Epithelial cell of prostate (primary cell): ENCODE measurements at places on chromosomes 11 and 22.

- DNase-seq: no peak
Measured at GRCh38 chr11:86990031-86990430, 34.8 kb upstream of the FZD4 start.

DNA sequence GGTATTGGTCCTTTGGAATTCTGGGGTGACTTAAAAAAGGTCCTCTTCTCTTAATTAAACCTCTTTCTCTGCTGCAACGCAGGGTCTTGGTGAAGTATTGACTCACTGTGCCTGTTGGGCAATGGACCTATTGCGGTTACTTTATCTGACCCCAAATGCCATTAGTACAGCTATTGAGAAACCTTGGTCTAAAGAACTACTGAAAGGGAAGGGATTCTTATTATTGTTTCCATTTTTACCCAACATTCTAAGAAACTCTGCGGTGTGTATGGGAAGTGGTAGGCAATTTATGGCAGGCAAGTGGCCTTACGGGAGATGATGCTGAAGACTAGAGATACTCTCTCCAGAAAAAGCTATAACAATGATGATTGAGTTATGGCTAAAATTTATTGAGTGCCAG is 12.5 kb downstream of the SLC6A5 start:
- DNase-seq: no peak

GRCh38 chr22:50293441-50294318 is 13.8 kb downstream of the PLXNB2 start:
- DNase-seq: no peak

- peak; percentile 68 for DNase-seq
Measured at GRCh38 chr11:69122630-69123431, 32.9 kb upstream of the SMIM38 start.

DNA sequence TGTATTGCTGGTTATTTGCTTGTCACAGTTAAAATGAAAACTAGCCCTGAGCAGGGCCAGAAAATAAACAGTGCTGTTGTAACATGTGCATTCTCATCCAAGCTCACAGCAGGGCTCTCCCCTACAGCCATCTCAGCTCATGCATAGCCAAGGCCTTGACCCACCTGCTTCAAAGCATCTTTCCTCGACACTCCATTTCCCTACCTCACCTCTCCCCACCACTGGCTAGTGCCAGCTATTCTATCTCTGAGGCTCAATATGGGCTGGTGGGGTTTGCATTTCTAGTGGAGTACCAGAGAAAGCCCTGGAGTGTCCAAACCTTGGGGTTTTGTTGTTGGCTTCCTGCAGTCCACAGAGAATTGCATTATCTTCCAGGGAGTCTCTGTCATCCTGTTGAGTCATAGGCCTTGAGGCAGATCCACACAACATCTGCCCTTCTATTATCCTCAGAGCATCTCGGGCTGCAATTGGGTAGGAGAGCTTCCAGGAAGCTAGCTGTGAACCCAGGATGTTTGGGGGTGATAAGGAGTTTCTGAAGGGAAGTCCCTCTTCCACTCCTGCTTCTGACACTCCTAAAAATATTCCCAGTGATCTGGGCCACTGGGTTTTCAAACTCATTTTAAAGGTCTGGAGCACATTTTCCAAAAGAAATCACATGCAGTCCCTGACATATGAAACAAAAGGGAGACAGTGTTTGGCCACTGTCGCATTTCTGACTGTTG is 36.1 kb upstream of the AMOTL1 start:
- DNase-seq: peak; percentile 41

DNA sequence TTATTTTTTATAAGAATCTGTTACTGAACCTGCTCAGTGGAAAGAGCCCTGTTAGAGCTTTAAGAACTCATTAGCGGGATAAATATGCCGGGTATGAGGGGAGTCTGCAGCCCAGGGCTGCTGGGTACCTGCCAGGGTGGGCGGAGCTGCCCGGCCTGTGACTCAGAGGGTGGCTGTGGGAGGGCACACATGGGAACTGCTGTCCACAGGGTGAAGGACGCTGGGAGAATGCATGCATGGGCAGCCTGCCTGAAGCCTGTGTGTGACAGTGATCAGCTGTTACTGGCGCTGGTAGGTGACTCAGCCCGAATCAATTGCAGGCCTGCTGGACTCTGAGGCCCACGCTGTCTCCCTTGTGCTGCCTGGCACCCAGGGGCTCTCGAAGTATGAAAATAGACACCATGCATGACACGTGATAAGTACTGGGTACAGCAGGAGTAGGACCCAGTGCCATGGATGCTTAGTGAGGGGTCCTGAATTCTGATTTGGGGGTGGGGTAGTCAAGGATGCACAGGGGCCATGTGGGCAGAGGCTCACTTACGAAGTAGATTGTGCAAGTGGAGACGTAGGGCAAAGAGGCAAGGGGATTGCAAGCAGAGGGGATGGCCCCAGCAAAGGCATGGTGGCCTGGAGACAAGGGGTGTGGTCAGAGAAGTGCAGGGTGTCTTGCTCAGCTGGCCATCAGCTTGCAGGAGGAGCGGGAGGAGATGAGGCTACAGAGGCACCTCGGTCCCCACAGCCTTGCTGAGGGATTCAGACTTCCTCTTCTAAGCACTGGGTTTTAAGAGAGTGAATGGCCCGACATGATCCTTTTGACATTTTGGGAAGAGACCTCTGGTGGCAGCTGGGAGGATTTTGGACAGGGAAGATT is 36.5 kb downstream of the GRIK4 start:
- DNase-seq: peak; percentile 40

GRCh38 chr11:118282606-118283005 is 18.5 kb upstream of the MPZL2 start:
- no peak for DNase-seq

GRCh38 chr11:123505546-123506299 is 75.7 kb downstream of the GRAMD1B start:
- DNase-seq: no peak

- no peak for DNase-seq
Measured at GRCh38 chr11:91295591-91295990, 929.0 kb upstream of the FAT3 start.

- no peak for DNase-seq
Measured at GRCh38 chr11:114208377-114208776, 87.8 kb upstream of the NNMT start.

GRCh38 chr11:68411501-68411991 is 49.0 kb upstream of the PPP6R3 start:
- no peak for DNase-seq

DNA sequence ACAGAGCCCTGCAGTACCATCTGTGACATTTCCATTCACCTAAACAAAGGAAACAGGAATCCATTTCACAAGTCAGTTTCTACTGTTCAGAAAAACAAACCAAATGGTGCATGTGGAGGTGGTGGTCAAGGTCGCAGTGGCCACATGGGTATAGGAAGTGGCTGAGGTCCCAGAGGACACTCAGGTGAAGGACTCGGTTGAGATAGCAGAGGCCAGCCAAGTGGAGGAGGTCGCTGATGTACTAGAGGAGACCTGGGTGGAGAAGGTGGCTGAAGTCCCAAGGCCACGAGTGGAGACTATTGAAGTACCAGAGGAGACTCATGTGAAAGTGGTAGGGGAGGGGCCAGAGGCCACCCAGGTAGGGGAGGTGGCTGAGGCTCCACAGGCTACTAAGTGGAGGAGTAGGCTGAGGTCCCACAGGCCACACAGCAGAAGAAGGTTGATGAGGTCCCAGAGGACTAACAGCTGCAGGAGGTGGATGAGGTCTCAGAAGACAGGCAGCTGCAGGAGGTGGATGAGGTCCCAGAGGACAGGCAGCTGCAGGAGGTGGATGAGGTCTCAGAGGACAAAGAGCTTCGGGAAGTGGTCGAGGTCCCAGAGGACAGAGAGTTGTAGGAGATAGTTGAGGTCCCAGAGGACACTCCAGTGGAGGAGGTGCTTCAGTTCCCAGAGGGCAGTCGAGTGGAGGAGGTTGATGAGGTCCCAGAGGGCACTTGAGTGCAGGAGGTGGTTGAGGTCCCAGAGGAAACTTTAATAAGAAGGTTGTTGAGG is 40.2 kb downstream of the ZNF195 start:
- DNase-seq: no peak

GRCh38 chr22:29707010-29707409 is 12.8 kb upstream of the CABP7 start:
- DNase-seq: no peak

DNA sequence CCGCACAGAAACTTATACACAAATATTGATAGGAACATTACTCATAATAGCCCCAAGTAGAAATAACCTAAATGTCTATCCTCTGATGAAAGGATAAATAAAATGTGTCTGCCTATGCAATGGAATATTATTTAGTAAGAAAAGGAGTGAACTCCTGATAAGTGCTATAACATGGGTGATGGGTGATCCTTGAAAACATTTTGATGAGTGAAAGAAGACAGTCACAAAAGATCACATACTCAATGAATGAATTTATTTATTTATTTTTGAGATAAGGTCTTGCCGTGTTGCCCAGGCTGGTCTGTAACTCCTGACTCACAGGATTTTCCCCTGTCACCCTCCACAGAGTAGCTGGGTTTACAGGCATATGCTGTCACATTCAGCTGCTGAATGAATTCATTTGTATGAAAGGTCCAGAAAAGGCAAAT is 17.3 kb downstream of the RNF121 start:
- DNase-seq: peak; percentile 63

GRCh38 chr11:17432002-17432401 is 43.5 kb upstream of the KCNJ11 start:
- no peak for DNase-seq

GRCh38 chr11:79485694-79486093 is 44.9 kb upstream of the TENM4 start:
- DNase-seq: no peak

DNA sequence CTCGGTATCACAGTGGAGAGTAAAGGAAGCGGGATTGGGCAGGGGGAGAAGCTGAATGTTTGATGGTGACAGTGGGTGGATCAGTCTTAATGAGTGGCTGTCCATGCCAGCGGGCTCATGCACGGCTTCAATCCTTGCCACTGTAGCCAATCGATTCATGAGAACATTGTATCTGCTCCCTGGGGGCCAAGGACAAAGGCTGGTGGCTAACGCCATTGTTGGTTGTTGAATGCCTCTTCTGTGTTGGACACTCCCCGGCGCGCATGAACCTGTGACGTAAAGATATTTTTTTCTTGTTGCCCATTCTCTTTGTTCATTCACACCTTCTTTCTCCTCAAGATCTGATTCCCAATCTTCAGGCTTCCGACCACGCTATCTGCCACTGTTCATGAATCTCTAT is 20.9 kb upstream of the ATXN10 start:
- no peak for DNase-seq

GRCh38 chr11:30487200-30487898 is 98.8 kb downstream of the MPPED2 start:
- peak; percentile 44 for DNase-seq

DNA sequence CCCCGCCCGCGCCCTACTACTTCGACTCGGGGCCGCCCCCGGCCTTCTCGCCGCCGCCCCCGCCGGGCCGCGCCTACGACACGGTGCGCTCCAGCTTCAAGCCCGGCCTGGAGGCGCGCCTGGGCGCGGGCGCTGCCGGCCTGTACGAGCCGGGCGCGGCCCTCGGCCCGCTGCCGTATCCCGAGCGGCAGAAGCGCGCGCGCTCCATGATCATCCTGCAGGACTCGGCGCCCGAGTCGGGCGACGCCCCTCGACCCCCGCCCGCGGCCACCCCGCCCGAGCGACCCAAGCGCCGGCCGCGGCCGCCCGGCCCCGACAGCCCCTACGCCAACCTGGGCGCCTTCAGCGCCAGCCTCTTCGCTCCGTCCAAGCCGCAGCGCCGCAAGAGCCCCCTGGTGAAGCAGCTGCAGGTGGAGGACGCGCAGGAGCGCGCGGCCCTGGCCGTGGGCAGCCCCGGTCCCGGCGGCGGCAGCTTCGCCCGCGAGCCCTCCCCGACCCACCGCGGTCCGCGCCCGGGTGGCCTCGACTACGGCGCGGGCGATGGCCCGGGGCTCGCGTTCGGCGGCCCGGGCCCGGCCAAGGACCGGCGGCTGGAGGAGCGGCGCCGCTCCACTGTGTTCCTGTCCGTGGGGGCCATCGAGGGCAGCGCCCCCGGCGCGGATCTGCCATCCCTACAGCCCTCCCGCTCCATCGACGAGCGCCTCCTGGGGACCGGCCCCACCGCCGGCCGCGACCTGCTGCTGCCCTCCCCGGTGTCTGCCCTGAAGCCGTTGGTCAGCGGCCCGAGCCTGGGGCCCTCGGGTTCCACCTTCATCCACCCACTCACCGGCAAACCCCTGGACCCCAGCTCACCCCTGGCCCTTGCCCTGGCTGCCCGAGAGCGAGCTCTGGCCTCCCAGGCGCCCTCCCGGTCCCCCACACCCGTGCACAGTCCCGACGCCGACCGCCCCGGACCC is 17.4 kb upstream of the ACR start:
- DNase-seq: no peak

GRCh38 chr11:114610984-114611944 is 15.7 kb upstream of the NXPE4 start:
- no peak for DNase-seq
